ENCODE measurements at places on chromosomes 6 and 20.

DNA sequence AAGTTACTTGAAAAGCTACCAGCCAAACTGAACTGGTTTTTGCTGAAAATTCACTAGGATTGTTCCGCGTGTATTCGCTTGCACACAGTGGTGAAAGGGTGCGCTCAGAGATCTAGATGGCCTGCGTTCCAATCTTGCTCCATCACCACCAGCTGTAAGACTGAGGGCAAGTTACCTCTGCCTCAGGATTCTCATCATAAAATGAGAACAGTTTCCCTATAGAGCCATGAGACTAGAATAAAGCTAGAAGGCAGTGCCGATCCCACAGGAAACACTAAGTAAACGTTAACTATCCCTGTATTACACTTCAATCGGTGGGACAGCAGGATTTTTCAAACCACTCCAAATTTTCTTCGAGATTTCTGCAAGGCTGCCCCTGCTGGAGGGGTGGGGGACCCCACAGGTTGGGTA is 838 bp downstream of the AHCY start:
- peak; percentile 44 for DNase-seq

GRCh38 chr6:149977221-149977620 is 13.5 kb downstream of the ULBP1 start:
- DNase-seq = no peak

DNA sequence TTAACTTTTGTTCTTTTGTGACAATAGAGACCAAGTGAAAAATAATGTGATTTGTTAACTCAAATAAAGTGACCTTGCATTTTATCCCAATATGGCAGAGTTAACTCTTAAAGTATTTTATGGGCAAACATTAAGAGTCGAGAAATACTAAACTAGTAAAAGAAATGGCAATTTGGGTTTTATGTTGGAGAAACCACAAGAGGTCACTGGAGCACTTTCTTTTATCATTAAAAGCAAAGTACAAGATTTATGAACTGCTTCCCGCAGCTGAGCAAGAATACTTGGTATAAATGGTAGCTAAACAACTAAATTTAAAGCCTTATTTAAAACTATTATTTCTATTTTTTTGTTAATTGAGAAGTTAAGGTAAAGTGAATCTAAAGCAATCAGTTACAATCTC is 33.5 kb upstream of the MCM9 start:
- DNase-seq = peak; percentile 4

DNA sequence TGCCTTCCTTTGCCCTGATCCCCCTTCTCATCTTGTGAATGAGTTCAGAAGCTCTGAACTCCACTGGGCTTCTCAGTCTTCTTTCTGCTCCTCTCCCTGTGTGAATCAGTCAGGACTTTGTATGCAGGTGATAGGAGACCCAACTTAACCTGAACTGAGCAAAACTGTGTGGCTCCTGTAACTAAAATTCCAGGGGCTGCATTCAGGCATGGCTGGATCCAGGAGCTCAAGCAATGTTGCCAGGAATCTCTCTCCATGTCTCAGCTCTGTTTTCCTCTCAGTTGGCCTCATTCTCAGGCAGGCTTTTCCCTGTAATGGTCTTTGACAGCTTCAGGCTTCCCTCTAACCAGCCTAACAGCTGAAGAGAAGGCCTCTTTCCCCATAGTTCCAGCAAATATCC is 50.9 kb upstream of the ZNFX1 start:
- DNase-seq = no peak

DNA sequence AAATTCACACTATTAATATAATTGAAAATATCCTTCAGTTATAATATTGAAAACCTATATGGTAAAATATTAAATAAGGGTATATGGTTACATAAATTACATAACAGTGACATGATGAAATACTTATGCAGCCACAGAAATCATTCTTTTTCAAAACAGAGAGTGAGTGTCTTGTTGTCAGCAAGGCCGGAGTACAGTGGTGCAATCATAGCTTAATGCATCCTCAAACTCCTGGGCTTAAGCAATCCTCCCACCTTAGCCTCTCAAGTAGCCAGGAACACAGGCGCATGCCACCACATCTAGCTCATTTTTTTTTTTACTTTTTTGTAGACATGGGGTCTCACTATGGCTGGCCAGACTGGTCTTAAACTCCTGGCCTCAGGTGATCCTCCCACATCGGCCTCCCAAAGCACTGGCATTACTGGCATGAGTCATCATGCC is 40.4 kb downstream of the FAM8A1 start:
- DNase-seq = no peak

GRCh38 chr6:133964052-133964451 is 11.0 kb downstream of the TBPL1 start:
- DNase-seq = no peak
